ENCODE measurements at places on chromosomes 1 and 21.
A peak's percentile ranks its signal among the peaks of the same experiment; 100 is the strongest.

GRCh38 chr1:27366411-27367159 lies at the start of gene MAP3K6:
Gene MAP3K6, minus strand, starts transcription at chr1:27366961. Its CDS starts 364 bp downstream, at chr1:27366597.
- peak; percentile 89 for DNase-seq

- no peak for DNase-seq
These were observed 72.9 kb downstream of the TRIM11 start for GRCh38 chr1:228333739-228334115.

DNA sequence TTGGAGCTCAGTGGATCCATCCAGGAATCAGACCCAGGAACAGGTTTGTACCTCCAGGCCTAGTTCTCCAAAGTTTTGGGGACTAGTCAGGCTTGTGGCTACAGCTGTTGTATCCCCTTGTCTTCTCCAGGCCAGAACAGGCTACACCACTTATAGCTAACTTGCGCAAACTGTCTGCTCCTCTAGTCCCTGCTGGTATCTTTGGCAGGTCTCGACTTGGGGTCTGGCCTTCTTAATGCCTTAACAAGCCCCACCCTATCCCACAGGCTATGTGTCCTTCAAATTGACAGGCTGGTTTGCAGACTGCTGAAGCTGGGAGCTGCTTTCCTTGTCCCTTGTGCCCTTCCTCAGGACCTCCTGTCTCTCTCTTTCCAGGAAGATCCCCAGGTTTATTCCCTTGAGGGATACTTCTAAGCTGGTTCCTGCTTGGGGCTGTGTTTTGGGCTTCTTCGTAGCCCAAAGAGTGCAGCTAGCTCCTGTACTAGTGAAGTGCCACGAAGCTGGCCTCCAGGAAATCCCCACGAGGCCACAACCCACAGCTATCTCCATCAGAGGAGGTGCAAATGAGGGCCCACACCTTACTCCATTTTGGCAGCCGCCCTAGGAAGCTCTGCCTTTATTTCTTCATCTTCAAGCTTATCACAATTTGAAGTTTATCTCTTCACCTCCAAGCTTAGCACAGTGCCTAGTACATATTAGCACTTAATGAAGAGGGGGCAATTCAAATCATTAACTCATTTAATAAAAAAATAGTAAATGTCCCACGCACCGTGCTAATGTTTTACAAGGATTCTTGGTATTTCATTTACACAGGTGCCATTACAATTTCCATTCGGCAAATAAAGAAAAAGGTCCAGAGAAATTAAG lies 683 bp upstream of the DMAP1 start:
- DNase-seq = no peak

GRCh38 chr21:34979383-34979782 lies 69.7 kb downstream of the RUNX1 start:
- no peak for DNase-seq

- DNase-seq = no peak
These were observed 1.0 kb upstream of the PDZK1IP1 start for GRCh38 chr1:47190857-47191256.

GRCh38 chr1:64184003-64184440 lies 19.4 kb upstream of the UBE2U start:
- no peak for DNase-seq

- no peak for DNase-seq
These were observed 54.4 kb downstream of the GADD45A start for GRCh38 chr1:67739361-67739760.

DNA sequence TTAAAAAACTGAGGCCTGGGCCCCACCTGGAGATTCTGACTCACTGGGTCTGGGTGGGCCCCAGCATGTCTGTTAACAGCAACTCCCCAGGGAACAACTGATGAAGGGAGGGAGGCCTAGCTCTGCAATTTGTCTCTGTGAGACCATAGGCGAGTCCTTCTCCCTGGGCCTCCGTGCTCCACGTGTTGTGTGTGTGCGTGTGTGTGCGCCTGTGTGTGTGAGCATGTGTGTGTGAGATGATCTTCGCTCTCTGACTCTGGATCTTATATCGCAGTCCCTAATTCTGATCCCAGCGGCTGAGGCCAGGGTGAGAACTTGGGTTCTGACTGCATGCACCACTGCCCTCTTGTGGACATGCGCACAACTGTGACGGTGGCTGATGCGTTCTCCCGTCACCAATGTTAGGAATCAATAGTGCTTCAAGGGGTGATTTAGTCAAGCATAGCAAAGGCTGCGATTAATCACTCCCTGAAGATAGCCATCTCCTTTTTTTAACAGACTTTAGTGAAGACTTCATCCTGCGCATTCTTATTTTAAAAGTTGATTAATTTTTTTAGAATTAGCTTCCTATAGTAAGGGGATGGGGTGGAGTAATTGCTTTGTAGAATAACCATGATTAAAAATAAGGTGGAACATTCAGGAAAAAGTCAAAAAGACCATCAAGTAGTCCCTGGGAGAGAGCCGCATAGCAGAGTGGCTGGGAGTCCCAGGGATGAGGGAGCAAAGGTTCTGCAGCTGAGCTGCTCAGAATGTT lies 62.4 kb upstream of the USP24 start:
- DNase-seq = peak; percentile 89

GRCh38 chr1:42175314-42176054 lies 10.9 kb upstream of the GUCA2A start:
- no peak for DNase-seq

- peak; percentile 69 for DNase-seq
These were observed 388.7 kb downstream of the USH2A start for GRCh38 chr1:216034506-216034905.

DNA sequence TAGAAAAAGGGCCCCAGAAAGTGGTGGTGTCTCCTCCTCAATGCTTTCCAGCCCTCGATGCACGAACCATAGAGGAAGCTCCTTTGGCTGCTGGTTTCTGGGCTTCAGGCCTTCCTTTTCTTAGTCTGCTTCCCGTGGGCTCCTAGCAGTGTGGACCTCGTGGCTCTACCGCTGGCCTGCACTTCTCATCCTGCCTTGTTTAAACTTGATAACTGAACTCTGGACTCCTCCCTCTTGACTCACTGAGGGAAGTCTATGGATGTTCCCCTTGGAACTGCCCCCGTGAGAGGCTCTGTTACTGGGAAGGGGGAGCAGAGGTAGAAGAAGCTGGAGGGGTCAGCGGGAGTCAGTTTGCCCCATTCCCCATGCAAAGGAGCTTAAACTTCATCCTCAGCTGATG lies 75.3 kb upstream of the WDR26 start:
- no peak for DNase-seq

DNA sequence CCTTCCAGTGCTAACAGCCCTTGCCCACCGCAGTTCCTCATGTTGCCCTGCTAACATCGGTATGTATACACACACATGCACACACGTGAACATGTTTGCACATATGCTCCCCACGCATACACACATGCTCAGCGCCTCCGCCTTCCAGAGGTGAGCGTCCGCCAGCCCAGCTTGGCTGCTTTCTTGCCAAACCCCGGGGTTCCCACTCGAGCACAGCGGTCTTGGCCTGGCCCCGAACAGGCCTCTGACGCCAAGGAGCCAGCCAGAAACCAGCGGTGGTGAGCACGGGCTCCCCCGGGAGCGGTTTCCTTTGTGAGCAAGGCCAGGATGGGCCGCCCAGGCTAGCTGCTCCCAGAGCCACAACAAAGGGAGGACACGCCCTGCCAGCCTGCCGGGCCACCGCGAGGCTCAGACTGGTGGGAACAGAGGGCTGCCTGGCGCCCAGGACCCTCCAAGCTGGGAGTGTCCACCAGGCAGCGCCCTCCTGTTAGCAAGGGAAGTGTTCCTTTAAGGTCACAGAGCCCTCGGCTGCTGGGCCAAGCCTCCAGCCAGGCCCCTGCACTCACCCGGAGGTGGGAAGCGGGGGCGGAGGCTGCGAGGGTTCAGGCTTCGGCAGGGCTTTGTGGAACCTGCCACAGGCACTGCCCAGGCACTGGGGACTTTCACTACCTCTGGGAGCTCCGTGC lies 65.4 kb downstream of the ALPL start:
- DNase-seq = peak; percentile 86

GRCh38 chr1:38111589-38111988 lies 65.0 kb upstream of the POU3F1 start:
- DNase-seq = no peak

DNA sequence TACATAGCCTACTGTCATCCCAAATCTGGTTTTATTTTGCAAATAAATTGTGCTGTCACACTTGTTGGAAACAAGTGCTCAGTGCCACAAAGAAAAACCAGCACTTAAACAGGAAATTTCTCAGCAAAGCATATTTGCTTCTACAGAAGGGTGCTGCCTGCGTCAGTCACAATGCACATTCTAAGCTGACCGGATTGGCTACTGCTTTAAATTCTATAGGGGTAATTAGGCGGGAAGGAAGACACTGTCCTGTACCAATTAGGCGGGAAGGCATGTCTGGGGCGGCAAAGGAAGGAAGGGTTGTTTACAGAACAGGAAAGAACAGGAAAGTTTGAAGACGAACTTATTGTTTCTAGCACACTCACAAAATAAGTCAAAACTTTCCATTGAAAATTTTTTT lies 2.8 kb downstream of the IFI16 start:
- peak; percentile 69 for DNase-seq

- DNase-seq = no peak
These were observed 32.0 kb downstream of the LHX9 start for GRCh38 chr1:197948926-197949899.

DNA sequence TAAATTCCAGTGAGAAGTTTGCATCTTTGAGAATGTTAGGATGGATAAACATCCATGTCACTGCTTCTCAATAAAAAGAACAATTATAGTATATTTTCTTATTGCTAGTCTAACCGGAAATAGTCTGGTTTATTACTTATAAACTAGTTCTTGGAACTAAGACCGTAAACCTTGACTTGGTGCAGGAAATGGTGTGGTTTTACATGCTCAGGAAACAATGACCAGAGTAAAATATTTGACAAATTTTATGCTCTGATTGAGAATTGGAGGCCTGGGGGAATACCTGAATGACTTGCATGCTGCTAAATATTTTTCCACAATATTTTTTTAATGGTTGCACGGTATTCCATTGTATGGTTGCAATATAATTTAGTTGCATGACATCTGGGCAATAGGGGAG lies 76.3 kb downstream of the XCL2 start:
- DNase-seq = no peak

- DNase-seq = no peak
These were observed 197.2 kb downstream of the ADSS2 start for GRCh38 chr1:244254467-244254866.

- DNase-seq = no peak
These were observed 18.6 kb downstream of the PTTG1IP start for GRCh38 chr21:44854664-44855446.

DNA sequence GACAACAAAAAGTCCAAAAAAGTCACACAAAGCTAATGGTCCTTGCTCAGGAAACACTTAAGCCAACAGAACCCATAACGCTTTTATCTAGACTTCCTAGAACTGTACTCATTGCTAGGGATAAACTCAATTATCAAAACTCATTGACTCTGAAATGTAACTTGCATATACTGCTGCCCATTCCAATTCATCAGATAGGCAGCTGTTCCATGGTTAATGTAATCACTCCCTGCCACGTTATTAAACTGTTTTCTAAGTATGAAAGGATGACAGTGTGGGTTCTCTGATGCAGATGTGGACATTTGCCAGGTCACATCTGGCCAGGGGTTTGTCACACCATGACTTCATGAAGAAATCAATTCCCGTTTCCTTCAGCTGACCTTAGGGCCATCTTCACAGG lies 30.3 kb upstream of the DNAJC11 start:
- DNase-seq = no peak

- DNase-seq = no peak
These were observed 144.2 kb downstream of the DHRS3 start for GRCh38 chr1:12473596-12474362.

DNA sequence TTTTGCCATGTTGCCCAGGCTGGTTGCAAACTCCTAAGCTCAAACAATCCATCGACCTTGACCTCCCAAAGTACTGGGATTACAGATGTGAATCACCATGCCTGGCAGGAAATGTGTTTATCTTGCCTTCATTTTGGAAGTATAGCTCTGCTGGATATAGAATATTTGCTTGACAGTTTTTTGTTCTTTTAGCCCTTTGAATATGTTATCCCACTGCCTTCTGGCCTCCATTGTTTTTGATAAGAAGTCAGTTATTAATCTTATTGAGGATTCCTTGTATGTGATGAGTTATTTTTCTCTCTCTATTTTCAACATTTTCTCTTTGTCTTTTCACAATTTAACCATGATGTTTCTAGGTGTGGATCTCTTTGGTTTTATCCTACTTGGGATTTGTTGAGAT lies 112.9 kb upstream of the RAB3GAP2 start:
- no peak for DNase-seq

DNA sequence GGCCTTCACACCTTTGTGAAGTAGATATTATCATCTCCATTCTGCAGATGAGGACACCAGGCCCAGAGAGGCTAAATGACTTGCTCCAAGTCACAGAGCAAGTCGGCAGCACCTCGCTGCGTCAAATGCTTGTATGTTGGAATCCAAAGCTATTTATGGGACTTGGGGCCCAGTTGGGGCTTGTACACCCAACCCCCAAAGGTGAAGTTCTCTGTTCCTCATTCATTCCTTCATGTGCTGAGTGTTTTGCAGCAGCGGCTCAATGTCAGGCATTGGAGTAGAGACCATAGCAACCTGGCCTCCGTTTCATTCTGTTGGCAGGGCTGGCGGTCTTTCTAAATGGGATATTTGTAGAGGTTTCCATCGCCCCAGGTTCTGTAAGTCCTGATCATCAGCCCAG lies 113.4 kb upstream of the SLC25A33 start:
- no peak for DNase-seq

DNA sequence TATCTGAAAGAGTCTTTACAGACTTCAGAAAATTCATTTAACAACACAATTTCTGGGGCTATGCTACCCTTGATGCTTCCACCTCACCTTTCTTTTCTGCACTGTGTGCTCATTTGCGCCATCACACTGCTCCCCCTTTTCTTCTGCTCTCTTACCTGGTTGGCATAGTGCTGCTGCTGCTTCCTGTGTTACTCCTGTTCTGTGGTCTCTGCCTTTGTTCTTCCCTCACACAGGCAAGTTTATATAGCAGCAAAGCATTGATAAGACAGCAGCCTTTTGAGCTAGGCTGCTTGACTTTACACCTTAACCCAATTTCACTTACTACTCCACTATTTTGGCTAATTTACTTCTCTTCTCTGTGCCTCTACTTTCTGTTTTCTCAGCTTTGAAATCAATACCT lies 18.3 kb downstream of the SGIP1 start:
- no peak for DNase-seq

- DNase-seq = no peak
These were observed 395.5 kb downstream of the RPS6KC1 start for GRCh38 chr1:213446496-213446895.

DNA sequence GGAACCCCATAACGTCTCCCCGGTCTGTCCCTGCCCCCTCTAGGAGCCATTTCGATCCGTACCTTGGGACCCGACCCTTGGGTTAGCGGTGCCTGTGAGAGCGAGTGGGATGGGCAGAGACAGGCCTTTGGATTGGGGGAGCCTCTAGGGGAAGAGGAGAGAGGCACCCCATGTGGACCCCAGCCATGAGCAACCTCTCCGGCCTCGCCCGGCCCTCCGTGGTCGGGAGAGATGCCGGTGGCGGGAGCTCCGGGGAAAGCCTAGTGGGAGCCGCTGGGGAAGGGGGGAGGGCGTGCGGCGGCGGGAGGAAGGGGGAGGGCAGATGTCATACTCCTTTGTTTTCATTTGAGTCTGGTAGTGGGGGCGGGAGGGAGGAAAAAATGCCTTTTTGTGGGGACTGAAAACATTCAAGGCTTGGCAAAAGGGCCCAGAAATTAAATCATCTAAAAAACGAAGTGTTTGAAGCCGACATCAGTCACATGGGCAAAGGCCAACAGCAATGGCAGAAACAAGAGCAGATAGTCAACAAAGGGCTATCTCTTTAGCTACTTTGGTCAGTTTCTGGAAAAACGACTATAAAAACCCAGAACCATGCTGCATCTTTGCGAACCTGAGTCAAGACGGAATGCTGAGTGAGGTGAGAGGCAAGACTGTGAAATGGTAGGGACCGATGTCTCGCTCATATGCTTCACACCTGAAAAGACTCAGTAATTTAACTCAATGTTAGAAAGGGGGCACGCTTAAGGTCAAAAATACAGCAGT lies 758 bp downstream of the PTBP2 start:
- DNase-seq = peak; percentile 65

Data from neural progenitor cell (in vitro differentiated cells).